Uterine smooth muscle cell (primary cell): ENCODE measurements at places on chromosomes 11 and 22. TPM values are rescaled to one million over a fixed set of nuclear protein-coding genes. Genes with fewer than 3 reads are reported as not detected.

HSCB gene
- 18.1 and 18.8 TPM in 2 replicates for total RNA-seq

GRM5 gene
- under 0.01 and 0.11 TPM in 2 replicates for total RNA-seq

POU2AF1 gene
- total RNA-seq = not detected in 2 replicates

LYVE1 gene
- 0.12 and 0.22 TPM in 2 replicates for total RNA-seq

CDC45 gene
- total RNA-seq = 11.2 and 44.8 TPM in 2 replicates

CREB3L1 gene
- total RNA-seq = 15.5 and 27.1 TPM in 2 replicates

CDKN1C gene
- total RNA-seq = 8.1 and 13.7 TPM in 2 replicates

CCND1 gene
- total RNA-seq = 524 and 1,083 TPM in 2 replicates

PHETA2 gene
- 9.2 and 17.1 TPM in 2 replicates for total RNA-seq

CD6 gene
- not detected in 2 replicates for total RNA-seq

HTR3A gene
- total RNA-seq = under 0.01 TPM in 1 of 2 replicates, not detected in the other

DDX25 gene
- under 0.01 and 0.11 TPM in 2 replicates for total RNA-seq

JHY gene
- total RNA-seq = 0.77 and 1.7 TPM in 2 replicates

ST14 gene
- total RNA-seq = under 0.01 TPM in 1 of 2 replicates, not detected in the other

PISD gene
- total RNA-seq = 45.4 and 47.7 TPM in 2 replicates

RPS19BP1 gene
- 44.2 and 51.1 TPM in 2 replicates for total RNA-seq

C1QTNF6 gene
- total RNA-seq = 2.7 and 4.0 TPM in 2 replicates

APOBEC3H gene
- not detected in 2 replicates for total RNA-seq

UBQLN3 gene
- 0.12 TPM in 1 of 2 replicates, not detected in the other for total RNA-seq

OR8B2 gene
- total RNA-seq = not detected in 2 replicates

MPPED2 gene
- under 0.01 and 0.22 TPM in 2 replicates for total RNA-seq

RAB30 gene
- 8.0 and 11.6 TPM in 2 replicates for total RNA-seq

MS4A10 gene
- total RNA-seq = not detected in 2 replicates

OR56A1 gene
- total RNA-seq = not detected in 2 replicates

CALCA gene
- not detected in 2 replicates for total RNA-seq

POU2AF3 gene
- 0.12 TPM in 1 of 2 replicates, not detected in the other for total RNA-seq

OR52I2 gene
- total RNA-seq = under 0.01 TPM in 1 of 2 replicates, not detected in the other

KCNE3 gene
- total RNA-seq = 0.22 and 5.2 TPM in 2 replicates

GLYATL1 gene
- total RNA-seq = 0.12 and 0.33 TPM in 2 replicates

RAB36 gene
- 4.8 and 5.6 TPM in 2 replicates for total RNA-seq

UCP3 gene
- 0.11 and 0.37 TPM in 2 replicates for total RNA-seq

LRRC74B gene
- under 0.01 TPM in 1 of 2 replicates, not detected in the other for total RNA-seq

PLAAT5 gene
- total RNA-seq = not detected in 2 replicates

OR8G5 gene
- not detected in 2 replicates for total RNA-seq

TIGD3 gene
- 0.11 and 0.37 TPM in 2 replicates for total RNA-seq

TMEM191B gene
- 0.12 and 3.2 TPM in 2 replicates for total RNA-seq

KCNJ1 gene
- total RNA-seq = under 0.01 TPM in 1 of 2 replicates, not detected in the other

RIMBP3C gene
- 0.11 and 0.25 TPM in 2 replicates for total RNA-seq

BANF1 gene
- 19.3 and 20.2 TPM in 2 replicates for total RNA-seq

LGR4 gene
- 9.8 and 11.0 TPM in 2 replicates for total RNA-seq

TPH1 gene
- 0.11 and 0.12 TPM in 2 replicates for total RNA-seq

MS4A3 gene
- not detected in 2 replicates for total RNA-seq

IGLL5 gene
- not detected in 2 replicates for total RNA-seq

MMP13 gene
- 0.11 TPM in 1 of 2 replicates, not detected in the other for total RNA-seq

EMID1 gene
- not detected in 2 replicates for total RNA-seq

MCM5 gene
- total RNA-seq = 37.2 and 142 TPM in 2 replicates

OR5D16 gene
- total RNA-seq = not detected in 2 replicates

MS4A5 gene
- not detected in 2 replicates for total RNA-seq

ME3 gene
- 18.2 and 32.4 TPM in 2 replicates for total RNA-seq

OR52H1 gene
- total RNA-seq = 0.66 and 1.1 TPM in 2 replicates

ASPHD2 gene
- 1.00 and 1.9 TPM in 2 replicates for total RNA-seq

OR51I1 gene
- total RNA-seq = 0.11 TPM in 1 of 2 replicates, not detected in the other

MUC5AC gene
- under 0.01 TPM in 1 of 2 replicates, not detected in the other for total RNA-seq

XKR3 gene
- total RNA-seq = not detected in 2 replicates

UBE4A gene
- total RNA-seq = 36.9 and 39.1 TPM in 2 replicates

PLEKHA7 gene
- under 0.01 TPM in 1 of 2 replicates, not detected in the other for total RNA-seq

FAM111B gene
- total RNA-seq = 3.5 and 22.4 TPM in 2 replicates

ACTN3 gene
- under 0.01 TPM in 1 of 2 replicates, not detected in the other for total RNA-seq

OR52E8 gene
- not detected in 2 replicates for total RNA-seq

FGF3 gene
- total RNA-seq = not detected in 2 replicates
